ENCODE measurements at places on chromosomes 7 and 10. TPM values are rescaled to one million over a fixed set of nuclear protein-coding genes. Genes with fewer than 3 reads are reported as not detected.

- peak; percentile 100 for DNase-seq
Measured at GRCh38 chr10:12129222-12130111, at the start of gene SEC61A2. Gene SEC61A2 (plus strand): TSS chr10:12129677. CDS start chr10:12129788, 111 bp downstream.

DNA sequence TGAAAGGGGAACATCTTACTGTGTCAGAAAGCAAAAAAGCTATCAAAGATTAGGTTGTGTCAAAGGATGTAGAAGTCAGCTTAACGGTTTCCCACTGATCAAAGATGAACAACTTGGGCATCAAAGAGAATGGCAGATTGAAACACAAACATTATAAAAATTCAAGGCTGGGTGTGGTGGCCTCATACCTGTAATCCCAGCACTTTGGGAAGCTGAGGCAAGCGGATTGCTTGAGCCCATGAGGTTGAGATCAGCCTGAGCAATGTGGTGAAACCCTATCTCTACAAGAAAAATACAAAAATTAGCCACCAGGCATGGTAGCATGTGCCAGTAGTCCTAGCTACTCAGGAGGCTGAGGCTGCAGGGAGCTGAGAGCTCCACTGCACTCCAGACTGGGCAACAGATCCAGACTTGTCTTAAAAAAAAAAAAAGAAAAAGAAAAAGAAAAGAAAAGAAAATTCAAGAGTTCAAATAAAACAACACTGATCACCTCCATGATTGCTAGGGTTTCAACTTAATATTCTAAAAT lies 34.5 kb downstream of the RTKN2 start:
- DNase-seq: no peak

The PARP12 gene
- total RNA-seq: 128 TPM

The DNAJC12 gene
- total RNA-seq: 0.31 TPM

DNA sequence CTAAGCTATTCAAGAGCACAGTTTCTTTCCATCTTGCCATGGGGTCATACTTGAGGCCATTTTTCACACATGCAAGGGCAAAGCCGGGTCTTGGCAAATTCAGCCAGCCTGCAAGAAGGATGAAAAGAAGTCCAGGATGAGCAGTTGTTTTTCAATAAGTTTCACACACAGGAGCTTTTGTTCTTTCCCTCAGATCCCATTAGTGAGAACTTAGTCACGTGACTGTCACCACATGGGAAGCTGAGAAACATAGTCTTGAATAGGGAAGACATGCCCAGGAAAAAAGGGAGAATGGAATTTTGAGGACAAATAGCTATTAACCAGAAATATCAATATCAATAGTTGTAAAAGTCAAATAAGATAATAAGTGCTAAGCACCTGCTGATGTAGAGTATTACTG lies 137.7 kb downstream of the AHR start:
- no peak for DNase-seq

GRCh38 chr7:55030314-55030713 lies 11.5 kb downstream of the EGFR start:
- DNase-seq: no peak

GRCh38 chr10:110005719-110006118 lies 2.1 kb upstream of the ADD3 start:
- no peak for DNase-seq

- DNase-seq: no peak
Measured at GRCh38 chr7:20980232-20980631, 193.5 kb upstream of the SP8 start.

The NEUROD6 gene
- not detected for total RNA-seq

- no peak for DNase-seq
Measured at GRCh38 chr7:63077841-63078240, 920.8 kb upstream of the ZNF722 start.

The ZNF722 gene
- not detected for total RNA-seq

DNA sequence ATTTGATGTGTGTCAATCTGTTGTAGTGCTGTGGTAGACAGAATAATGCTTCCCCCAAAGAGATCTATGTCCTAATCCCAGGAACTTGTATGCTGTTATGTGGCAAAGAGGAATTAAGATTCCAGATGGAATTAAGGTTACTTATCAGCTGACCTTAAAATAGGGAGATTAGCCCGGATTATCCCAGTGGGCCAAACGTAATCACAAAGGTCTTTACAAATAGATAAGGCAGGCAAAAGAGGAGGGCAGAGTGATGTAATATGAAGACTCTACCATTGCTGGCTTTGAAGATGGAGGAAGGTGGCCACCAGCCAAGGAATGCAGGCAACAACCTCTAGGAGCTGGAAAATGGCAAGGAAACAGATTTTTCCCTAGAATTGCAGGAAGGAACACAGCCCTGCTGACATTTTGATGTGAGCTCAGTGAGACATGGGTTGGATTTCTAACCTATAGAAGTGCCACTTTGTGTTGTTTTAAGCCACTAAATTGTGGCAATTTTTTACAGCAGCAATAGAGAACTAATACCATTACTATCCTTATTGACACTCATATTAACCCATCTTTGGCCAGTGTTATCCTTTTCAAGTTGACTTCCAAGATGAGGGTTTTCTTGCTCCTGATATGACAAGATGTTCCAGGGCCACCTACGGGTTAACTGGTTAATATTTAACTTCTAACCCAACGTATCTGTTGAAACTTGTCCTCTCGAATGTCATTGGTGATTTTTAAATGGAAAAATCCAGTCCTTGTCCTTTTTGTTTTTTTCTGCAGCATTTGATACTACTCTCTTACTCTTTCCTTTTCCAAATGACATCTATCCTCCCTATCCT lies 29.3 kb downstream of the CYCS start:
- no peak for DNase-seq

- no peak for DNase-seq
Measured at GRCh38 chr10:1094112-1095057, 38.2 kb downstream of the WDR37 start.

DNA sequence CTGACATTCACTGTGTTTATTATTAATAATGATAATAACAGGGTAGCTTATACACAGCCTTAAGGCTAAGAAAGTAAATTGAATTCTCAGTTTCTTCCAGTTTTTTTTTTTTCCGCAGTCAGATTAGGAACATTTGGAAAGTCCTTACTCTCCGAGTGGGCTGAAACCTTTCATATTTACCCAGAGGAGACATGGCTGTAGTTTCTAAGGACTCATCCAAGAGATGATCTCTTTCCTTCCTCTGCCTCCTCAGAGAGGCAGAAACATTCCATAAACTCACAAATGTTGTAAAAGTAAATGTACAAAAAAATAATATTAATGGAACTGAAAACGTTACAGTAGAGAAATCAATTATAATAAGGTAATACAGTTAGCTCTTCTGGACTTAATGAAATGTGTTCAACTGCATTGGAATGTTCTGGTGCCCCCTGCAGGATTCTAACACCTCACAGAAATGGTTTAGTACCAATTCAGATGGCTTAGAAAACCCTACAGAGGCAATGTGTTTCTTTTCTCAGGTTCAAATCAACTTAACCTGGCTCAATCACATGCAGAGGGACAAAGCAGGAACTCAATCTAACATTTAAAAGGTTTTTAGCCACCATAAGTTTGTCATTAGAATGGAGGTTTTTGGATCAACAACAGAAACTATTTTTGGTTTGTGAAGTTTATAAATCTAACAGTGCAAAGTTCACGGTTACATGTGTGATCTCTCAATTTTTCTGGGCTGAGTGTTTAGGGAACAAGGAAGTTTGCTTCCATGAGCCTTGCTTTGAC lies 71.7 kb downstream of the ICA1 start:
- DNase-seq: no peak

- DNase-seq: no peak
Measured at GRCh38 chr10:17836942-17837341, 27.8 kb downstream of the MRC1 start.

DNA sequence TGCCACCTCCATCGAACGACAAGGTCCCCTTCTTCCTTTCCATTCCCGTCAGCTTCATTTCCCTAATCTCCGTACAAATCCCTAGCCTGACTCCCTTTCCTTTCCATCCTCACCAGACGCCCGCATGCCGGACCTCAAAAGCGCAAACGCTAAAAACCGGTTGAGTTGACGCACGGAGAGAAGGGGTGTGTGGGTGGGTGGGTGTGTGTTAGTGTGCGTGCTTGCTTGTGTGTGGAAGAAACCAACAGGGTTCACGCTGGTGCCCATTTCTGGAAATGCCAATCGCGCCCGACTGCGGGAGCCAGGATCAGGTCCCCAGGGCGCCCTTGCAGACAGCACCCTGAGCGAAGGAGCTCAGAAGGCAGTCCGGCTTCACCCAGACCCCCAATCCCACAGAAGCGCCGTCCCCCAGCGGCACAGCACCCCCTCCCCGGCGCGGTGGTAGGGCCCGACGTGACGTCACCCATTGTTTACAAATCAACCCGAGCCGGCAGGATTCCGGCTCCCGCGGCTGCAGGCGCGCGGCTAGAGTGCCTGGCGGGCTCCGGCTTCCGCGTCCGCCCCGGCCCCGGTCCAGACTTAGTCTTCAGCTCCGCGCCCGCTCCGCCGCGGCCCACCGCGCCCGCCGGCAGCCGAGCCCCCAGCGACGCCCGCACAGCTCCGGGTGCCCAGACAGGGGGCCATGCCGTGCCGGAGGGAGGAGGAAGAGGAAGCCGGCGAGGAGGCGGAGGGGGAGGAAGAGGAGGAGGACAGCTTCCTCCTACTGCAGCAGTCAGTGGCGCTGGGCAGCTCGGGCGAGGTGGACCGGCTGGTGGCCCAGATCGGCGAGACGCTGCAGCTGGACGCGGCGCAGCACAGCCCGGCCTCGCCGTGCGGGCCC lies at the start of gene FRAT1:
FRAT1 (plus strand) TSS at position 500 of the 880 bp plus-strand sequence; CDS start at position 683, 183 bp downstream.
- peak; percentile 91 for DNase-seq

DNA sequence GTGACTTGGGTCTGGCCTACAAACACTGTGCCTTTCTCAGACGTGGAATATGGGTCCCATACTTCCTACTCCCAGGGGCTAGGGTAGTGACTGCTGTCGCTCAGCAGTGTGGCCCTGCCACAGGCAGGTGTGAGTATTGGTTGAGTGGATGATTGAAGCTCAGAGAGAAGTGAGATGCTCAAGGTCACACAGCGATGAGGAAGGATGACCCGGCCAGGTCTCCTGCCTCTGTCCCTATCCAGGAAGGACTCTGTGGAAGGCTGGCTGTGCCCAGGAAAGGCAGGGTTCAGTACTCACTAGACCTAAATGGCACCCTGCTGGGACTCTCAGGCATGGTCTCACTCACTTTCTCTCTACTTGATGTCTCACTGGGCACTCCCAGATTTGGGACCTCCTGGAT lies 2.8 kb downstream of the PRF1 start:
- DNase-seq: no peak

DNA sequence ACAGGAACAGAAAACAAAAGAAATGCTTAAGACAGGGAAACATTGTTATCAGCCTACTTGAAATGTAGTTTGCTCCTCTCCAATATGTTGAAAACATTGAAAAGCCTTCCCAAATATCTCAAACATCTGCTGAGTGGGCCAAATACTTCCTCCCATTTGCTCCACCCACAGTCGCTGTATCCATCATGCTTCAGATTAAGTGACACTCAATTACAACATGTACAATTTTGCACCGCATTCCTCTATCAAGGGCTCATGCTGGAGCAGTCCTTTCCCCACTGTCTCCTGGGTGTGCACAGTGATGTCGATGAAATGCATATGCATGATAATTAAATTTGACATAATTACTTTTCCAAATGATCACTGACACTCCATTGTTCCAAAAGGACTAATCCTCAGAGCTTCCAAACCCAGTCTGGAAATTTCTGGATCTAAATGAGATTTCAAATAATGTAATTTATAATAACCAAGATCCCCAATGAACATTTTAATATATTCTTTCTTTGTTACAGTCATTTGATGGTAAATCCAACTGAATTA lies 604.6 kb downstream of the GRID1 start:
- no peak for DNase-seq

GRCh38 chr10:28669227-28670173 lies 7.8 kb upstream of the BAMBI start:
- DNase-seq: no peak

DNA sequence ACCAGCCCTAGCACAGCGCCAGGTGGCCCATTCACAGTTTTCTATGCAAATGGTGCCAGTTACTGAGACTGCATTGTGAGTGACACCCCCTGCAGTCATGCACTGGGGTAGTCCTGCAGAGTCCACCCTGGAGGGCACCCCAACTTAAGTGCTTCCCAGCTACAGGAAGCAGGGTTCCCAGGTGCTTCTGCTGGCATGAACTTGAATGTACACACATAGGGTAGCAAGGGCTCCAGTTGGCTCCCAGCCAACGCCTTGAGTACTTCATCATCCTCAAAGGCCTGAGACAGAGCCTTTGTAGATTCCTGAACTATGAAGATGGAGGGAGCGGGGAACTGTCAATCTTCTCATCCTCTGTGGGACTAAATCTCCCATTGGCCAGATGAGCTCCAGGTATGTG lies 11.5 kb upstream of the NPFFR1 start:
- DNase-seq: no peak

GRCh38 chr10:109393425-109393824 lies 529.9 kb downstream of the XPNPEP1 start:
- no peak for DNase-seq

- no peak for DNase-seq
Measured at GRCh38 chr10:43108951-43109350, 29.3 kb upstream of the CSGALNACT2 start.

GRCh38 chr10:66678521-66678920 lies 247.3 kb upstream of the LRRTM3 start:
- DNase-seq: no peak

DNA sequence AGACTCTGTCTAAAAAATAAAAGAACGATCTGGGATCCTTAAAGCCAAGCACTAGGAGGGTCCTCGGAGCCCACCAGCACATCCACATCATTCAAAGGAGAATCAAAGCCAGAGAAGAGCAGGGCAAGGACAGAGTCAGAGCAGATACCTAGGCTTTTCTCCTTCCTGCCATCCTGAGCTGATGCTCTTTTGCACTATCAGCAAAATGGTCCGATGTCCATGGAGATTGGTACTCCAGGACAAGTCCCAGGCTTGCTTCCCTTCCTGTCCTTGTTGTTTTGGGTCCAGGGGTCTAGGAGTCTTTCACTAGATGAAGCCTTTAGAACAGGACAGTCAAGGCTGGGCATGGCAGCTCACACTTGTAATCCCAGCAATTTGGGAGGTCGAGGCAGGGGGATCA lies 58.0 kb upstream of the ELN start:
- DNase-seq: no peak

DNA sequence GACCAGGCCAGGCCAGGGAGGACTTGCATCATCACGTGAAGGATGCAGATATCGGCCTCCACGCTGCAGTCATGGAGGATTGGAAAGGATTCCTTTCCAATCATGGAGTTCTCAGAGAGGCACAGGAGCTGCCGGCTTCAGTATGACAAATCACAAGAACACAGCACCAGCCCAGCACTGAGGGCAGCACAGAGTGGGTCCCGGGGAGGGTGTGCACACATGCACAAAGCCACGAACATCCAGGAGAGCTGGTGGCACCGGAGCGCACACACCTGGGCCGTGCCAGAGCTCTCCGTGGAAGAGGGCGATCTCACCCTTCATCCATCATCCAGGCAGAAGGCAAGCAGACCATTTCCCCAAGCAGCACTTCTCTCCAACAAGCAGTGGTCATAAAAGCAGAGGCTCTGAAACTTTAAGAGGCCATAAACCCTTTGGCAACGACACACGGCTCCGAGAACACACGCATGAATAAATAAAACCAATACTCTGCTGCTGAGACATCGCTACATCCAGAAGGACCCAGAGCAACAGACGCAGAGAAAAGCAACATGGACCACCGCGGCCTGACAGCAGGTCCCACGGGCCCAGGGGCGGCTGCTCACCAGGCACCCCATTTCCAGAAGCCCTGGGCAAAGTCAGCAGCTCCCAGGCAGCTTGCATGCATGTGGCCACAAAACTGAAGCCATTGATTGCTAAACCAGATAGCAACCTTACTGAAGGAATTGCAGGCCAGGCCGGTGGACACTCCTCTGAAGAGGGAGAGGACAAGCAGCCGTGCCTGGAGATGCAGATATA lies 180.8 kb downstream of the USP6NL start:
- DNase-seq: no peak

GRCh38 chr10:23364378-23364777 lies 19.8 kb upstream of the C10orf67 start:
- DNase-seq: no peak

The GNGT1 gene
- not detected for total RNA-seq

Measured in activated B cell treated with CpG ODN at 0.5 μM for 24 hours (primary cell).